Breast epithelium (tissue), 4 donors: ENCODE measurements at places on chromosomes 7 and 10. TPM values are rescaled to one million over a fixed set of nuclear protein-coding genes. Genes with fewer than 3 reads are reported as not detected.
A peak's percentile ranks its signal among the peaks of the same experiment; 100 is the strongest.

DNA sequence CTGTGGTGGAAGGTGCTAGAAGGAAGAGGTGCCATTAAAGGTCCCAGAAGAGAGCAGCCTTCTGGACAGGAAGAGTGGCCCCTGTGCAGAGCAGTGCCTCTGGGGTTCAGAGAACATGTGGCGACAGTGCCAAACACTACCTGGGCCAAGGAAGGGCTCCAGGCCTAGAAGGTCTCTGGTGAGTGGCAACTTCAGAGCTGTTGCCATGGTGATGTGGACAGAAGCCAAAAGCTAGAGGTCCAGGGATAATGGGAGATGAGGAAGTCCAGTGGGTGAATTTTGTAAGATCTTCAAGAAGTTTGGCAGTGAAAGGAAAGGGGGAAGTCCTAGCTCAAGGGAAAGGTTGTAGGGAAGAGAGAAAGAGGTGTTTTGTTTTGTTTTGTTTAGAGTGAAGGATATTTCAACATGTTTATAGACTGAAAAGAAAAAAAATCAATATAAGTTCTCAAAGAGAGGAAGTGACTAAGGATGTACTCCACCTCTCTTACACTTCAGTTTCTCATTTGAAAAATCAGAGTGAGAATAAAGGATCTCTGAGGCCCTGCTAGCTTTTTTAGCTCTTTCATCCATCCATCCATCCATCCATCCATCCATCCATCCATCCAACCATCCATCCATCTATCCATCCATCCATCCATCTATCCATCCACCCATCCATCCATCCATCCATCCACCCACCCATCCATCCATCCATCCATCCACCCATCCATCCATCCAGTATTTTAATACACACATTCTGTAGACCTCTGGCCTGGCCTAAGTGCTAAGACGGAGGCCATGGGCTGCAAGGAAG is 77.1 kb upstream of the DUSP5 start:
- DNase-seq, result peak; percentile 77

DNA sequence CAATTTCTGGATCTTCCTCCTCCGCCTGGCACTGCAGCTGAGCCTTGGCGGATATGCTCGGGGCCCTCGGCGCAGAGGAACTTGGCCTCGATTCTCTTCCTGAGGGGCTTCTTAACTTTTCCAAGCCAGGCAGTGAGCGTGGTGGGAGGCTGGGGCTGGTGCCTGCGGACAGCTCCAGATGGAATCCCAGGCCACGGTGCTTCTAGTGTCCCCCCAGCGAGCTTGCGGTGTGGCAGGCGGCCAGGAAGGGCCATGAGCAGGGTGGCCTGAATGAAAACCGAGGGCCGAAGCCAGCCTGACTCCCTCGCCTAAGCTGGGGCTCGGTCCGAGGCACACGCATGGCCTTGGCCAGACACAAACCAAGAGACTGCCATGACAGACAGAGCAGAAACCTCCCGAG is 31.3 kb downstream of the RCC1L start:
- DNase-seq, result peak; percentile 35

DNA sequence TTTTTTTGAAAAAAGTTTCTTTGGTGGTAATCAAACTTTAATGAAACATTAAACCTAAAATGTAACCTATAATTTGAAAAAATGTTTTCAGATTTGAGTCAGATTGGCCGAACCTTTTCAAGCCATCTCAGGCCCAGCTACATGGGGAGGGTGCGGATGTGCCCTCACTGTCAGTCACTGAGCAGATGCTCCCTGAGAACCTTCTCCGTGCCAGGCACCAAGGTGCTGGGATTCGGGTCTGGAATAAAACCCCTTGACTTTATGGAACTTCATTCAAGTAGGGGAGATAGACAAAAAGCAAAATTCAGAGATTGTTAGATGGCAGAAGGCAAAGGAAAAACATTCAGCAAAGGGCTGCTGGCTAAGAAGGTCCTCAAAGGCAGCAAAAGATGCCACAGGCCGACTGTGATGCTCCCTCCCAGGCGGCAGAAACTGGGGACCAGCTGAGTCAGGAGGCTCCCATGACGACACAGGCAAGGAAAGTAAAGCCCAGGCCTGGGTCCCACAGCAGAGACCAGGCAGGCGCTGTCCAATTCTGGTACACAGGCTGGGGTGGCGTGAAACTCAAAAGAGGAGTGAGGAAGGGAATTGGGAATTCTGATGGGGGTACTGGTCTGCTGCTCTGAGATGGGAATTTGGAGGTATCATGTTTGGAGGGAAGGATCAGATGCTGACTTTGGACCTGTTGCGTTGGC is 82.2 kb upstream of the DDC start:
- DNase-seq, result no peak

- peak; percentile 68 for DNase-seq
Measured at GRCh38 chr10:97714401-97715258, 1.1 kb downstream of the MARVELD1 start.

DNA sequence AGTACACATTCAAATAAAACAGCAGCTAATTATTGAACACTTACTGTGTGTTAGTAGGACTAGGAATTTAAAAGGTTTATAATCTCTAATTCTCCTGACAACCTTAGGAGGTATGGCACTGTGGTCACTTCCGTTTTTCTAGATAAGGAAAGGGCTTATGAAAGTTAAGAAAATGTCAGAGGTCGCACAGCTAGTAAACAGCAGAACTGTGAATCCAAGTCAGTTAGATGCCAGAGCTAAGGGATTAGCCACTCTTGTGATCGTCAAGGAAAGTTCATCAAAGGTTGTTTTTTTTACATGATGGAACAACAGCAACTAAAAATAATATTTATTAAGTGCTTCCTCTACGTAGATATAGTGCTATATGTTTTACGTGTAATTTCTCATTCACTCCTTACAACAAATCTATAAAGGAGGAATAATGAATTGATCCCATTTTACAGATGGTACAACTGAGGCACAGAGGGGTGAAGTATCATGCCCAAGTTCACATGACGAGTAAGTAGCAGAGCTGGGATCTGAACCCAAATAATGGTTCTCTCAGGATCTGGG is 84.9 kb downstream of the NAMPT start:
- no peak for DNase-seq

DNA sequence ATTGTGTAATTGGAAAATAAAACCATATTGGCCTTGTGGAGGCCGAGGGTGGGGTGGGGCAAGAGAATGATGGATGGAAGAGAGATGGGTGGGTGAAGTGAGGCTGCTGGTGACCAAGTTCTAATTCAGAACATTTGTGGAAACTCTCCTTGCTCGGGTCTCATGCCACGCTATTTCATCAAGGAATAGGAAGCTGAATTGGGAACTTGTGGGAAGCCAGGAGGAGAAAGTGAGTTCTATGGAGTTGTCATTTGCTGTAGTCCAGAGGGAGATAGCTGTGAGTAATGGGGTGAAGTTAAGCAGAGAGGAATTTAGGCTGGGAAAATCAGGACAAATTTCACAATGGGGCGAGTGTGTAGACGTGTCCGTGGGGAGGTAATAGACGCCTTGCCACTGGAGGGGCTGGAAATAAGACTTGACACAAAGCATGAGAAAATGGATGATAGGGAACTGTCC is 339.2 kb downstream of the LRMDA start:
- DNase-seq, result no peak

DNA sequence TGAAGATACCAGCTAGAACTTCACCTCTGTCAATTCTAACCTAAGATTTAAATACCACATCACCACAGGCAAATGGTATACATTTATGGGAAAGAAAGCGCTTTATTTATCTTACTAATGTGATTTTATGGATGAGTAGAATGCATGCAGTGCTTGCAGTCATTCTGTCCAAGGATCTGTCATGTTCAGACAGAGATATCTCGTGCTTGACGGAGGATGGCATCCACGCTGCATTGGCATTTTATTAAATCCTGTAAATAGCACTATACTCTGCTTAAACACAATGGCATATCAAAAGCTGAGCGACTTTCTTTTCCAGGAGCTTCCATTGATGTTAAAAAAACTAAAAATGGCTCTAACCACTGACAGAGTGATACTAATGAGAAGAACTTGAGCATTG is 133.7 kb upstream of the CAV2 start:
- no peak for DNase-seq

The SKAP2 gene
- 46.5 TPM for total RNA-seq

The KCNMA1 gene
- 15.1 TPM for total RNA-seq
